ENCODE measurements at places on chromosomes 11 and 22. TPM values are rescaled to one million over a fixed set of nuclear protein-coding genes. Genes with fewer than 3 reads are reported as not detected.

DNA sequence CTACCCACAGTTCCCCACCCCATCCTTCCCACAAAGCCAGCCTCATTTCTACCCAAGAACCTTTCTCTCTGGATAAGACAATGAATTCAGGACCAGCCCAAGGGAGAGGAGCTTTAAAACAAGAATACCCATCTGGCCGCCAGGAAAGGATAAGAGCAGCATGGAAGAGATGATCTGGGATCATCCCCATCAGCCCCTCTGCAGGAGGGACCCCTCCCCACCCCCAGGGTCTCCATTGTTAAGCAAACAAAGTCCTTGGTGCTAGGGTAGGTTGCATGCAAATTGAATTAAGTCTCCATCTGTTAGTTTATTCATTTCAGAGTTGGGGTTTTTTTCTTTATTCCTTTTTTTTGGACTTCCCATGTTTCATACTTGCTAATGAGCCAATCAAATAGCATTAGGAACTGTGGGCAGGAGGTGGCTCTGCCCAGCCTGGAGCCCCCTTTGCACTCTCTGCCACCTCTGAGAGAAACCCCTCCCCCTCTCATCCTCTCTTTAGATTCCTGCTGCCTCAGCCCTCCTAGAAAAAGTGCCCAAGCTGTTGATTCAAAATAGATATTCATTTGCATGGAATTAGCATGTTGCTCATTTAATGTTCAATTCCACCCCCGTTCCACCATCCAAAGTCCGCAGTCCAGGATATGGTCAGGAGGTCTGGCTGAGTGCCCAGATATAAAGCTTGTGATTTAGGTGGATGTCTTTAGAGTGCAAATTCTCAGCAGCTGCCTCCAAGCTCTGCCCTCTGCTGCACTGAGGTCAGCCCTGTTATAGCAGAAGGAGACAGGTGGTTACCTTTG is 138.5 kb upstream of the NCAM1 start:
- DNase-seq, result no peak
- H3K36me3 ChIP-seq, result no peaks in the 10 kb centered on the region
- H3K4me3 ChIP-seq, result no peak overlapping the region
- H3K27me3 ChIP-seq, result peaks cover 36% of the 10 kb centered on the region

Gene CCDC87
- total RNA-seq, result 0.14 TPM

GRCh38 chr11:66084821-66085475 is 14.9 kb downstream of the PACS1 start:
- no peaks in the 10 kb centered on the region for H3K27me3 ChIP-seq
- H3K27ac ChIP-seq, result no peak overlapping the region
- H3K36me3 ChIP-seq, result peaks cover 10% of the 10 kb centered on the region
- H3K4me1 ChIP-seq, result peaks cover 44% of the 10 kb centered on the region
- DNase-seq, result no peak

GRCh38 chr11:44004452-44005062 is 43.2 kb upstream of the ACCSL start:
- no peak overlapping the region for H3K27ac ChIP-seq
- H3K4me1 ChIP-seq, result no peaks in the 10 kb centered on the region
- H3K4me3 ChIP-seq, result no peak overlapping the region
- H3K27me3 ChIP-seq, result no peaks in the 10 kb centered on the region
- H3K36me3 ChIP-seq, result no peaks in the 10 kb centered on the region

- H3K27ac ChIP-seq, result no peak overlapping the region
- peaks cover 1% of the 10 kb centered on the region for H3K27me3 ChIP-seq
- H3K36me3 ChIP-seq, result no peaks in the 10 kb centered on the region
- no peak for DNase-seq
- no peaks in the 10 kb centered on the region for H3K4me1 ChIP-seq
- H3K4me3 ChIP-seq, result no peak overlapping the region
Observed at GRCh38 chr11:19882356-19882755, 169.7 kb downstream of the NAV2 start.
